Mucosa of gallbladder (tissue), 1 donor: ENCODE measurements at places on chromosomes 7 and 10. TPM values are rescaled to one million over a fixed set of nuclear protein-coding genes. Genes with fewer than 3 reads are reported as not detected.

DNA sequence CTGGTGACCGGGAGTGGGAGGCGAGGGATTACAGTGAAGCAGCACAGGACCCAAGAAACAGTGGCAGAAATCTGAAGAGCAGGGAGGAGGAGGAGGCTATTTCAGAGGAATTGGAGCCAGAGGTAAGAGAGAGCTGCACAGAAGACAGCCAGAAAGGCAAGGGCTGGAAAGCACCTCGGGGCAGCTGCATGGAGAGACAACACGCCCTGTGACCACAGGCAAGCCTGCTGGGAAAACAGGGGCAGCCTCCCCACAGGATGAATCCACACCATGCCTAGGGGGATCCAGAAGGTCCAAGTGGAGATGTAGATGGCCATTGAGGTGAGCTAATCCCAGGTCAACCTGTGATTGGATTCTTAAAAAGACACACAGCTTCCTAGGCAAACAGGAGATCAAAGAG is 118.8 kb downstream of the CLEC2L start:
- no peak for DNase-seq

- peak; percentile 80 for DNase-seq
Measured at GRCh38 chr10:33743429-33743857, 409.0 kb upstream of the NRP1 start.

- no peak for DNase-seq
Measured at GRCh38 chr7:7709291-7709690, 9.1 kb downstream of the RPA3 start.

GRCh38 chr7:137454246-137454724 is 110.8 kb upstream of the PTN start:
- DNase-seq = no peak

GRCh38 chr7:142884286-142884640 is 1.3 kb downstream of the TRPV6 start:
- DNase-seq = no peak

DNA sequence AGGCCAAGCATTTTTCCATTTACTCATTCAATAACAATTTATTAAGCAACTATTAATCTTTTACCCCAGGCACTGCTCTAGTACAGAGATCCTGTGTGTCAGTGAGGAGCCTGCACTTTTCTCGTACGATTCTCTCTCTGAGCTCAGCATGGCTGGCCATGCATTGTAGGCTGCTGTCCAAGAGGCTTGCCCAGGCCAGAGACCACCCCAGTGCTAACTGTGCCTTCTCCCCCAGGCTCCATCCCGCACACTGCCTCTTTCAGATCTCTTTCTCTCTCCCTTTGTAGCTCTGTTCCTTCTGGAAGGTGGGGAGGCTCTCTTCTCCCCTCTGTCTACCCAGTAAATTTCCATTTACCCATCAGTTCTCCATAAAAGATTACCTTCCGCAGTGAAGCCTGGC is 101.0 kb upstream of the IKZF1 start:
- no peak for DNase-seq

GRCh38 chr7:100456562-100456961 is 7.5 kb downstream of the SPACDR start:
- DNase-seq = no peak

- DNase-seq = no peak
Measured at GRCh38 chr7:138116141-138116540, 39.9 kb downstream of the AKR1D1 start.

GRCh38 chr7:152137476-152138025 is 112.1 kb downstream of the GALNT11 start:
- no peak for DNase-seq

DNA sequence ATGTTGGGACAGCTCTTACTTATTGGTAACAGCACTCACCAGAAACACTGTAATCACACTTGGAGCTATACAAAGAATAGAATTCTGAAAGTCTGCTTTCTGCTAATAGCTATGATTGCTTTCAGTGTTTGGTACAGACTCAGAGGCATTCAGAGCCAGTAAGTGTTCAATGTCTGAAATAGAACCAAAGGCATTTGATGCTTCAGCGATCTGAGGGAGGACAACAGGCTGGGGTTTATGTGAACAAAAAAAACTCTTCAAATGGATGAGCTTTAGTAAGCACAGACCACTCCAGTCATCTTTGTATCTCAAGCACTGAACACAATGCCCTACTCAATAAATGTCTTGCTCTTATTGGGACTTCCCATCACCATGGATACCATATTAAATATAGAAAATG is 322.8 kb upstream of the GRM3 start:
- no peak for DNase-seq

DNA sequence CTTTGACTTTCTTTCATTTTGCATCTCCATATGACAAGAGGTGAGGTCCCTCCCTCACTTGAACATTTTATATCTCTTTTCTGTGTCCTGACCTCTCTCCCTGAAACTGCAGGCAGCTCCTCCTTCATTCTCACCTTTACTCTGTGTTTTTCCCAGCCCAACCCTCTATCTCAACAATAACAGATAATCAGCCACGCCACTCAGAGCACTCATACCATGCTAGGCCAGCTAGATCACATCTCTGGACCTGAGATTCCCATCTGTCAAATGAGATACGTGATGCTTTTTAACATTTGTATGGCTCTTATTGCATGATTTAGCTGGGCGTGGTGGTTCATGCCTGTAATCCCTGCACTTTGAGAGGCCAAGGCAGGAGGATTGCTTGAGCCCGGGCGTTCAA is 63.1 kb upstream of the PDCD4 start:
- no peak for DNase-seq

GRCh38 chr10:113493195-113493594 is 59.7 kb upstream of the HABP2 start:
- DNase-seq = no peak

GRCh38 chr10:115022733-115023132 is 70.4 kb upstream of the ATRNL1 start:
- DNase-seq = no peak

DNA sequence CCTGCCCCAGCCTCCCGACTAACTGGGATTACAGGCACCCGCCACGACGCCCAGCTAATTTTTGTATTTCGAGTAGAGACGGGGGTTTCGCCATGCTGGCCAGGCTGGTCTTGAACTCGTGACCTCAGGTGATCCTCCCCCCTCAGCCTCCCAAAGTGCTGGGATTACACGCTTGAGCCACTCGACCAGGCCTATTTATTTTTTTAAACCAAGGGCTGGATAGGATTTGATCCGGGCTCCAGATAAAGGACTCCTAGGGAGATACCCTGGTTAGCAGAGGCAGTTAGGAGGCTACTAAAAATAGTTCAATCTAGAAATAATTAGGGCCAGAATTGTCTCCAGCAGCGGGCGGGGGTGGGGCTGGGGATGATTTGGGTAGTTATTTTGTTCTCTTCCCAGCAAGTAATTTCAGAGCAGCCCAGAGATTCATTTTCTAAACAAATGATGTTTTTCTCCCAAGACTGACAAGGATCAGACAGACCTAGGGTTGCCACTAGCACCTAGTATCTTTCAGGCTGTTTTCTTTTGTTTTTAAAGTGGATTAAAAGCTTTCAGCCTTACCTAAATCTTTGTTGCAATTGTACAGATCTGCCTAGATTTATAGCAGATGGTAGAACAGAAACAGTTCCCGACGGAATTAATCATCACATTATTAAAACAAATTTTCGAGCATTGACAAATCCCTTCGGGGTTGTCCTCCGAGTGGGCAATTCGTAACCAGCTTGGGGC is 859 bp upstream of the SMC3 start:
- no peak for DNase-seq

- no peak for DNase-seq
Measured at GRCh38 chr10:125698481-125698998, 15.6 kb upstream of the TEX36 start.

DNA sequence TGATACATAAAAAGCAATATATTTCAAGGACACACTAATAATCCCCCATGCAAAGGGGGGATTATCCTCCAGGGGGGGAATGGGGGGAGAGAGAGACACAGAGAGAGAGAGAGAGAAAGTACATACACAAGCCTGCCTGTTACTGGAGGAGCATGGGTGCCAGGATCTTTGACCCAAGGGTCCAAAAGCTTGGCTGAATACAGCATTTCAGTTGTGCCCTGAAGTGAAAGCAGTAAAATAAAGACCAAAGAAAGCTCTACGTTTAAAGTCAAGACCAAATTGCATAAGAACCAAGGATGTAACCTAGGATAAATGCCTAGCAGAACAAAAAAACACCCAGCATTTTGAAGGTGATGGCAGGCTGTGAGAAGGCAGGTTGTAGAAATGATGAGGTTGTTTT is 27.8 kb upstream of the ITGB8 start:
- no peak for DNase-seq

- no peak for DNase-seq
Measured at GRCh38 chr10:126849646-126850045, 55.6 kb upstream of the DOCK1 start.

DNA sequence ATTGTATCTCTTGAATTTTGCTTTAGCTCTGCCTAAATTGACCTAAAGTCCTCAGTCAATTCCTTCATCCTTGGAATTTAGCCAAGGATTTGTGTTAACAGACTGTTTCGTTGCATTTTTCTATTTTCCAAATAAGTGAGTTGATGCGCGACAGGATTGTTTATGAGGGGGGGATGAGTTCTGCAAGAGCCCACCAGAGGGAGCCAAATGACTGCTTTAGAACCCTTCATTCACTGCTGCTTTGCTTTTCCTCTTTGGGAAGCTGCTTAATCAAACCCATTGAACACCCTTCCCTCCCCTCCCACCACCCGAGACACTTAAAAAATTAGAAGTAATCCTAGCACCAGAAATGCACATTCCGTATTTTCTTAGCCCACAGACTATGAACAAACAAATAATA is 33.7 kb upstream of the PTF1A start:
- peak; percentile 27 for DNase-seq

DNA sequence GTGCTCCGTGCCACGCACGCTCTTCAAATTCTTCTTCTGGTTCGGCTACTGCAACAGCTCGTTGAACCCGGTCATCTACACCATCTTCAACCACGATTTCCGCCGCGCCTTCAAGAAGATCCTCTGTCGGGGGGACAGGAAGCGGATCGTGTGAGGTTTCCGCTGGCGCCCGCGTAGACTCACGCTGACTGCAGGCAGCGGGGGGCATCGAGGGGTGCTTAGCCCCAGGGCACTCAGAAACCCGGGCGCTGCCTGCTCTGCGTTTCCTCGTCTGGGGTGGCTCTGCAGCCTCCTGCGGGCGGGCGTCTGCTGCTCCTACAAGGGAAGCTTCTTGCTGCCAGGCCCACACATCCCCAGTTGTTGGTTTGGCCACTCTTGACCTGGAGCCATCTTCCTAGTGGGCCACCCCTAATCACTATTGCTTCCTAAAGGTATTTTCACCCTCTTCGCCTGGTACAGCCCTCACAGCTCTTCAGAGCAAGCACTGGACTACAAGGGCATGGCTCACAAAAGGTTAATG is 2.5 kb downstream of the ADRA2A start:
- no peak for DNase-seq

- DNase-seq = peak; percentile 72
Measured at GRCh38 chr7:106166651-106167342, 54.7 kb upstream of the SYPL1 start.

GRCh38 chr10:22666287-22667092 is 47.9 kb downstream of the PIP4K2A start:
- no peak for DNase-seq

DNA sequence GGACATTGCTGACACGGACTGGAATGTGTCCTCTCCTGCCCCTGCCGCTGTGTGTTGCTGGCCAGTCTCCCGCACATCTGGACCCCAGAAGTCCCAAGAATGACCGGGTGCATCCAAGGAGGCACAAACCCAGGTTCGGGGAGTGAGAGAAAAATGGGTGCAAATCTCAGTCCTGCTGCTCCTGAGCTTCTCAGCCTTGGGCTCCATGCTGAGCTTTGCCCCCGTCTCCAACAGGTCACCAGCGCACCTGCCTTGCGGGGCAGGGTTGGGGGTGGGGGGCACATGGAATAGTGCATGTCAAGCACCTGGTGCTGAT is 6.0 kb upstream of the NANOS1 start:
- no peak for DNase-seq

DNA sequence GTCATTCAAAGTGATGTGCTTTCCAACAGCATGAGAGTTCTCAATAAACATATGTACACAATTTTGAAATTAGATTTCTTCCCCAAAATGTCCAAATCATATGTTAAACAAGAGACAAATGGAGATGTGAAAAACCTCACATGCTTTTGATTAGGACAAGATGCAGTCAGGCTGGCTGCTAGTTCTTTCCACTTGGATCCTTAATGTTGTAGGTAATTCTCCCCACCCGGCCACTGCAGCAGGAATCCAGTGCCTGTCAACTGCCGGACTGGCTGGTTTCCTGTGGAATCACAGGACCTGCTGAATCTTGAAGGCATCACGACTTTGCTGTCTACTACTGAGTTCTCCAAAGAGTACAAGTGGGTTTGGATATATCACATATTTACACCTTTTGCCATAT is 138.6 kb upstream of the AKR1E2 start:
- DNase-seq = no peak

FBXW4 gene
- total RNA-seq = 65.0 TPM

OR6B1 gene
- total RNA-seq = not detected

PDLIM1 gene
- total RNA-seq = 114 TPM

GIMAP1 gene
- 5.1 TPM for total RNA-seq

TEX47 gene
- total RNA-seq = not detected

FFAR4 gene
- total RNA-seq = 6.1 TPM

CARD11 gene
- 35.8 TPM for total RNA-seq

TRPV5 gene
- total RNA-seq = not detected
